ENCODE measurements at places on chromosomes 7 and 10. TPM values are rescaled to one million over a fixed set of nuclear protein-coding genes. Genes with fewer than 3 reads are reported as not detected.

Gene CRHR2
- not detected for total RNA-seq

Gene SPDYE18
- not detected for total RNA-seq

Gene ARL5B
- 11.8 TPM for total RNA-seq

Gene PPP1R3A
- not detected for total RNA-seq

Gene BHLHA15
- 1.2 TPM for total RNA-seq

Gene PCGF5
- total RNA-seq: 30.6 TPM

Gene VSTM4
- total RNA-seq: 4.7 TPM

Gene DNAJC12
- total RNA-seq: not detected

Gene PSAP
- 548 TPM for total RNA-seq

Gene ASZ1
- total RNA-seq: not detected

Gene LIPN
- total RNA-seq: 7.2 TPM

Gene ANXA8L1
- total RNA-seq: 263 TPM

Gene TRAPPC14
- 22.5 TPM for total RNA-seq

Gene TRPV5
- not detected for total RNA-seq

Gene ASIC3
- 5.5 TPM for total RNA-seq

Gene NPFFR1
- 0.30 TPM for total RNA-seq

Gene CLEC2L
- not detected for total RNA-seq

Gene ZYX
- total RNA-seq: 73.0 TPM

Gene TAC1
- not detected for total RNA-seq

Gene GIMAP8
- 1.5 TPM for total RNA-seq

Gene LIPJ
- total RNA-seq: 0.15 TPM

Gene GPR158
- total RNA-seq: not detected

Gene AGR3
- not detected for total RNA-seq

Gene POLR2J3
- 26.1 TPM for total RNA-seq

Gene FXYD4
- not detected for total RNA-seq

Gene GRID2IP
- total RNA-seq: 1.0 TPM

Gene COBL
- total RNA-seq: 70.1 TPM

Gene ADRB1
- total RNA-seq: 1.1 TPM

Gene COL26A1
- total RNA-seq: not detected

Gene UCMA
- total RNA-seq: not detected

Gene EPO
- total RNA-seq: not detected

Gene CCL24
- total RNA-seq: 2.7 TPM

Gene SHTN1
- 28.1 TPM for total RNA-seq

Gene CLRN3
- not detected for total RNA-seq

Gene ALOX5
- total RNA-seq: 46.1 TPM

Gene FRAT1
- 8.0 TPM for total RNA-seq

Gene HYAL4
- total RNA-seq: 0.95 TPM

Gene H2BK1
- total RNA-seq: not detected

Gene HOXA3
- total RNA-seq: 6.1 TPM

Gene GPR37
- 6.6 TPM for total RNA-seq

Gene EIF4EBP2
- total RNA-seq: 82.4 TPM

Gene PHTF2
- total RNA-seq: 12.8 TPM

Gene TMEM229A
- not detected for total RNA-seq

Gene MYOF
- 77.8 TPM for total RNA-seq

Gene HTR7
- 0.59 TPM for total RNA-seq

Gene POLR2J2
- 4.6 TPM for total RNA-seq

Gene SORCS1
- total RNA-seq: 1.3 TPM

Gene GDI2
- total RNA-seq: 246 TPM

Gene ELFN1
- total RNA-seq: 1.4 TPM

Gene TAS2R4
- 0.99 TPM for total RNA-seq

Gene MSS51
- total RNA-seq: 1.9 TPM

Gene GARIN1A
- total RNA-seq: 3.5 TPM

Gene TMEM273
- total RNA-seq: 6.1 TPM

Gene AIMP2
- total RNA-seq: 45.5 TPM

All from suprapubic skin (tissue), 4 donors.